ENCODE measurements at places on chromosomes 6 and 20.

- no peak for DNase-seq
Measured at GRCh38 chr6:24394061-24394779, 8.5 kb upstream of the MRS2 start.

GRCh38 chr6:140436023-140436811 is 1061.8 kb upstream of the CITED2 start:
- no peak for DNase-seq

DNA sequence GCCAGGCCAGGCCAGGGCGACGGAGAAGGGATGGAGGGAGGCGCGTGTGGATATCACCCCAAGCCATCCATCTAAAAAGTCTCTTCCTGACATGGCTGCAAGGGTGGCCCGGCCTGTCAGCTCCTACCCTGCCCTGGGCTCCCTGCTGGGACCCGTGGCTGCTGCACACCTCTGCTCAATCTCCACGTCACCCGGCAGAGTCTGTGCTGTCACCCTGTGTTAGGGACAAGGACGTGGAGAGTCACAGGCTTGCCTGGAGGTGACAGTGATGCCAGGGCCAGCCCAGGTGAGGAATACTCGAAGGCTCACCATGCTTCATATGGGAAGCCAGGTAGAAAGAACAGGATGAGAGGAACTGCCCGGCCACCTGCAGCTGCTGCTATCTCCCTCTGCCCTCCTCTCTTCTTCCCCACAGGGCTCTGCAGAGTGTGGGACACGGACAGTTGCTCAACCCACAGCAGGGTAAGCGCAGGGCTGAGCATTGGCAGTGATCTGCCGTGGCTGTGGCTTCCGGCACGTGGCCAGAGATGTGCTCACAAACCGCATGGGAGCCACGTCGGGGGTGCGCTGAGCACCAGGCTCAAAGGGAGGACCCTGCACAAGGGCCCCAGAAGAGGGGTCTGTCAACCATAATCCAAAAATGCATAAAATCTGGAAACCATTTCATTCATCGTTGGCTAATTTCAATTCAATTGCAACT is 214.3 kb downstream of the DLL1 start:
- DNase-seq: no peak

- DNase-seq: no peak
Measured at GRCh38 chr6:26501482-26501986, 1.4 kb downstream of the BTN1A1 start.

- no peak for DNase-seq
Measured at GRCh38 chr6:39887692-39888450, 46.4 kb downstream of the MOCS1 start.

DNA sequence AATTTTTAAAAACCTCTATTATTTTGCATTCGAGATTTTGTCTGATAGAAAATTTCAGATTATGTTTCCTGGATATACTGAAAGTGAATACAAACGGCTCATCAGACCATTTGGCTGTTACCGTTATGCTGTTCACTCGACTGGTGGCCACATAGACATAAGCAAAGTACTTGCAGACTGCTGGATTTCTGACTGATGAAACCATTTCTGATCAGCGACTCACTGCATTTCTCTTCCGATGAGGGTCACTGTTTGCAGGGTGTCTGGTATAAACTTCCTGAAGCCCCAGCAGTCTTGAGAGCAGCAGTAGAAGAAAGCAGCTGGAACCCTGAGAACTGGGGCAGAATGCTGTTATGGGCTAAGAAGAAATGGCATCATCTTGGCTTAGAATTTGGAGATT is 17.7 kb downstream of the SNX9 start:
- DNase-seq: no peak

- no peak for DNase-seq
Measured at GRCh38 chr6:158022749-158023596, 41.3 kb downstream of the SYNJ2 start.

GRCh38 chr20:38447931-38448675 is 13.0 kb upstream of the SNHG17 start:
- DNase-seq: no peak

- DNase-seq: no peak
Measured at GRCh38 chr6:89311530-89311852, 3.6 kb downstream of the GABRR2 start.

DNA sequence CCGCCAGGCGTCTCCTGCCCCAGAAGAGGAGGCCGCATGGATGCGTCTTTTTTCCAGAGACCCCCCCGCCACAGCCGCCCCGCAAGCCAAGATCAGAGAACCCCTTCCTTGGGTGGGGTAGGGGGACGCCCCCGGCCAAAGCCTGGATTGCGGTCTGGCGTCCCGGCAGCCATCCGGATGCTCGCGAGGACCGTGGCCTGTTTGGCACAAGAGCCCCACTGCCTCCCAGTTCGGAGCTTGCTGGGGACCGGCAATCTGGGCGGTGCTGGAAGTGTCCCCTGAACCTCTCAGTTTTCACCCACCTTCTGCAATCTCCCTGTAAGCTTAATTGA is 924 bp downstream of the FAM162B start:
- DNase-seq: no peak

DNA sequence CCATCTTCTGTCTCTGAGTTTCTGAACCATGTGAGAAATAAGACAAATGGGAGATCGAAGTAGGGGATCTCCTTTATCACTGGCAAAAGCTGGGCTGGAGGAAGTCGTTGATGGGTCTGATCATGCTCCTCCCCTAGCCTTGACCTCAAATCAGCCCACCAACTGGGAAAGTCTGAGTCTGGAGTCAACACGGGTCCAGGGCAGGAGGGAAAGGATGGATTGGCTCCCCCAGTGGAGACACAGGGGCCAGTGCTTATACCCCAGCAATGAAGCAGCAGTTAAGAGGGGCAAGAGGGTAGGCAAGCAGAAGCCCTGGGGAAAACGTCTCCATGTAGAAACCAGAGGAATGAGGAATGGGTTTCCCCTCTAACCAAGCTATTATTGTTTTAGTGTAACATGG is 152.6 kb downstream of the TBC1D7 start:
- no peak for DNase-seq

DNA sequence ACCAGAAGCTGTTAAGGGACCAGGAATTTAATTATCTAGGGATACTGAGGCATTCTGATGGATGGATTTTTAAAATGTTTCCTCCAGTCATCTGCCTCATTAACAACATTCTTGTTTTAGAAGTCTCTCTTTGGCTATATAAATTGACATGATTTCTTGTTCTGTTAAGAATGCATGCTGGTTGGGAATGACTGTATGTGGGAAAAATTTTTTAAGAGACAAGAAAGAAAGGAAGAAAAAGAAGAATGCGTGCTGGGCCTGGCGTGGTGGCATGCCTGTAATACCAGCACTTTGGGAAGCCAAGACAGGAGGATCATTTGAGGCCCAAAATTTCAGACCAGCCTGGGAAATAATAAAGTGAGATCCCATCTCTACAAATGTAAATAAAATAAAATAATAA is 203.6 kb downstream of the GJA1 start:
- DNase-seq: no peak

DNA sequence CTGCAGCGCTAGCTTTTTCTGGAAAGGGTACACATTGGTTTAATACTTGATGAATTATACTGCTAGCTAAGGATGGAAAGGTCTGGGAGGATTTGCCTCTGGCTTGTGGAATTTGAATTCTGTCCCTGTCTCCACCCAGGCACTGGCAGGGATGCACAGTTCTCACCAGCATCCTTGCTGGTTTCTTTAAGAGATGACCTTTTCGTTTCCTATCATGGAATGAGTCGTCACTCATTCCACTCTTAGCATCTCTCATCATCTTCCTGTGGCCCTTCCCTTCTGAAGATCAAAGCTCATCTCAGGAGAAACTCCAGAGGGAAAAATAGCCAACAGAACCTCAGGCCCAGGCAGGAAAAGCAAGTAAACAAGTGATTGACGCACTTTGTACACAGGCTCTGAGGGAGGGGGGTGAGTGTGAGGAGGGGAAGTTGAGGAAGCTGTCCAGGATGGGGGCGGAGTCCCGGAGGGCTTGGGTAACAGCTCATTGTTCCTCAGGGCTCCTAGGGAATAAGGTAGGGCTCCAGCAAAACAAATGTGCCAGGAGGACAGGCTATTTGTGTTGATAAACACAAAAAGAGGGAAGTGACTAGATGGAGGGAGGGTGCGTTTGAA is 25.7 kb upstream of the SAYSD1 start:
- no peak for DNase-seq

DNA sequence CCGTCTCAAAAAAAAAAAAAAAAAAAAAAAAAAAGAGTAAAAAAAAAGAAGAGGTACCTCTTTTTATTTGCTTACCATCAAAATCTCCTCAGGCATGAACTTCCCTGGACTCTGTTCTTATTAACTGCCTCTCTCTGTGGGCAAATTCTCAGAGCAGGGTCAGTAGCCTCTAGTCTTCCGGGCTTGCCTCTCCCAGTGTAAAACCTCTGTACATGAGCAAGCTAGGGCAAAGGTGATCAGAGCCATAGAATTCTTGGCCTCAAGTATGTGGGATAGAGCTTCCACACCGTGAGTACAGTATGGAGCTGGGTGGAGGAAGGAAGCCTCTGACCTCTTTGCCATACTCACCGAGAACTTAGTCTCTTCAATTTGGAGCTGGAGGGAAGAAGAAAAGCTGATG is 58.5 kb downstream of the TRPC4AP start:
- no peak for DNase-seq

GRCh38 chr6:116405138-116405537 is 34.4 kb downstream of the DSE start:
- no peak for DNase-seq

DNA sequence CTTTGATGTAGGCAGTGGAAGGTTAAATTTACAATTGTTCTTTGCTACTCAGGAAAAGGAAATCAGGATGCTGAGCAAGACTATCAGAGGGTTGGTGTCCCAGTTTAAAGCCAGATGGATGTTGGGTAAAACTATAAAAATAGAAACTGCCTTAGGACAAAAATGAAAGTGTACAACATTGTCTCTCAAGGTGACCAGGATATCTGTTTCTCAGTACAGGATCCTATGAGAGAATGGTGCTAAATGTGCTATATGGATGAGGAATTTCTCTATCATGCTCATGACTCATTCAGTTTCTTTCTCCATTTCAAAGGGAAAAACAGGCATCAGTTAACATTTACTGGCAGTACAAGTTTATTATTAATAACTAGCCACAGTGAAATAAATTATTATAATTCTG is 534.2 kb upstream of the GJE1 start:
- DNase-seq: no peak

DNA sequence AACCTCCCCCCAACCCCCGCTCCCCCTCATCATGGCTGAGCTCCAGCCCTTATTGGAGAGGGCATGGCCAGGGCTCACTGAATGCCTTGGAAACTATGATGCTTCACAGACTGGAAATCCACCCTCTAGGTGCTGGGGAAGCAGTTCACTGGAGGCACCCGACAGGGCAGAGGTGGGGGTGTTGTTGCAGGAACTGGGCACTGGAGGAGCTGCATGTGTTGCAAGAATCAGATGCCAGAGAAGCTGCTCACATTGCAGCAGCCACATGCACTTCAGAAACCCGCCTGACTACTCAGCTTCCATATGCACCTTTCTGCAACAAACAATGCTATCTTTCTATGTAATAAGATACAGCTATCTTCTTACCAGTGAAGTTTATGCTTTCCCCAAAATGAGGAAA is 7.9 kb upstream of the TBPL1 start:
- DNase-seq: no peak

GRCh38 chr6:135243871-135244796 is 63.0 kb downstream of the MYB start:
- no peak for DNase-seq

- no peak for DNase-seq
Measured at GRCh38 chr20:16563066-16563806, 10.0 kb downstream of the KIF16B start.

DNA sequence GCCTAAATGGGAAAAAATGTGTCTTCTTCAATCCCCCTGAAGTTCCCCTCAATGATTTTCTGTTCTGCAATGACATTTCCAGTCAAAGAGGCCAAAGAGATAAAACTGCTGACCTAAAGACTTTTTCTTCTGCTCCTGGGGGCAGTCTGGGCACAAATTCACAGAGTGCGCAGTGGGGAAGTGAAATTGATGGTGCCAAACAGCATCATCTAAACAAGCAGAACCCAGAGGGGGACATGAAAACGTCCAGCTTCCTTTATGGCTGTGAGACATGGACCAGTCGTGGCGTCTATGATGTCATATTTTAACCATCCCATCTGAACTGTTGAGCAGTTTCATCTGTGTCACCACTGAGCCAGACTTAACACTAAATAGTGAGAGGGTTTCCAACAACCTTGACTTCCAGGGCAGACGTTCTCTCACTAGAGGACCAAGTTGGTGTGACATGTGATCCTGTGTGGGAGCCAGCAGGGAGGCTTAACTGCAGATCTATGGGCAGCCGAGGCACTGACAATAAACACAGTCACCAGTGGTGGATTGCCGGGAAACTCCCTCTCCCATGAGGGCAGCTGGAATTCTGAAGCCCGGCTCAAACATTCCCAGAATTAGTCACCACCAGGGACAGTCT is 12.4 kb downstream of the SCML4 start:
- DNase-seq: no peak

DNA sequence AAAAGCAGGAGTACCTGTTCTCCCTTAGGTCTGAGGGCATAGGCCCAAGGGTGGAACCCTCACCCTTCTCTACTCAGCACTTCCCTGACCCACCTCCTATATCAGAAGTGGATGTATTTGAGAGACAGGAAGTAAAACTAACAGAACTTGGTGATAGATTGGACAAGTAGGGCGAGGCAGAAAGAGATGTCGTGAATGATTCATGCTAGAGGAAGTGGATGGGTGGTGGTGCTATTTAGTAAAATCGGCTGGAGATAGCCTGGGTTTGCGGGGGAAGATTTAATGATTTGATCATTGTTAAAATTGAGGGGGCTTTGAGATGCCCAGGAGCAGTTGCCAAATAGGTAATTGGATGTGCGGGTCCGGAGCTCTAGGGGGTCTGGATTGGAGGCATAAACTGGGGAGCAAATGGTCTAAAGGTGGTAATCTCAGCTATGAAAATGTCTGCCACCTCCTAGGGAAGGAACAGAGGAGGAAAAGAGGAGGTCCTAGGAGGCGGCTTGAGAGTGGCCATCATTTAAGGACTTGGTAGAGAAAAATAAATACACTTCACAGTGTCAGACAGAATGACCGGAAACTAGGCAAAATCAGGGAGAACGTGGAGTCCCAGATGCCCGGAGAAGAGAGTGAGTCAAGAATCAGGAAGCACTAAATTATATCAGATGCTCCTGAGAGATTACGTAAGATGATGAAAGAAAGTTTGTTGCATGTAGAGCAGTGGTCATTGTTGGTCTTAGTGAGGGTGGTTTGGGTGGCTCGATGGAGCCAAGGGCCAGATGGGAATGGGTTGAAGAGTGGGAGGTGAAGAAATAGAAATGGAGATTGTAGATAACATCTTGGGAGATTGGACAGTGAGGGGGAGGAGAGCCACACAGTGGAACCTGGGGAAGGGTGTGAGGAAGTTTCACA is 142.0 kb downstream of the CEP57L1 start:
- no peak for DNase-seq

Data from NCI-H1092 (cell line).